Upper lobe of right lung (tissue), 1 donor: ENCODE measurements at places on chromosomes 7 and 10.

- DNase-seq = no peak
These were observed 6.1 kb downstream of the RBM20 start for GRCh38 chr10:110650265-110650668.

DNA sequence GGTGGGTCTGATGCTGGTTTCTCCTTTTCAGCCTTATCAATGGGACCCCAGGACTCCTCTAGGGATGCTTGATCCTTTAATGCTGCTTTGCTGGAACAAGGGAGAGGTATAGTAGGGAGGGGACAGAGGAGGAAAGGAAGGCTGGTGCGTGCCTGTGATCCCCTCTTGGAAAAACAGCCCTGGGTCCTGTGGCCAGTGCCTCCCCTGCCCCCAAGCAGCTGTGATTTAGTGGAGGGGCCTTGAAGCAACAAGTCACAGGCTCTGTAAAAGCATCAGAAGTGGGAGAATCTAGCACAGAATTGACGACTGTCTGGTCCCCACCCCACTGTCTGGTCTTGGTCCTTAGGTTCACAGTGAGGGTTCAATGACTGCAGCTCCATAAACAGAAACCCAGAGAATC, 237.7 kb downstream of the SKAP2 start:
- no peak for DNase-seq

DNA sequence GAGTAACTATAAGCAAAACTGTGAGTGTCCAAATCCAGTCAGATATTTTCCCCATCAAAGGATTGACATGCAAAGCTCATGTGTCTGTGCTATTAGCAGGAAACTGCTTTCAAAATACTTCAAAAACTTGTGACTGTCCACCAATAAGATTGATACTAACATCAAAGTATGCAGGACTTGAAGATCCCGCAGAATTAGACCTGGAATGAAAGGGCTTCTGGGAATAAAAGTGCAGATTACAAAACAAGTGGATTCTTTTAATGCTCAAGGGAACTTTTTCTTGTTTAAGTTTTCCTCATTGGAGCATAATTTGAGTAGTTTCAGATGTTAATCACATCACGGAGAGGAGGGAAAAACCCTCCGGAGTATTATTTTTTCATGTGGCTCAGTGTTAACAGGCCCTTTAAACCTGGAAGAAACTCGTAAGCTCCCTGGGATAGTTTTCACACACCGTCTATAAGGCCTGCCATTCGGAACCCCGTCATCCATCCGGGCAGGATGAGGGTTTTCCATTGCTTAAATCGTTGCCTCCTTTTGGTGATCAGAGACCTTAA, 33.9 kb upstream of the MKX start:
- no peak for DNase-seq

DNA sequence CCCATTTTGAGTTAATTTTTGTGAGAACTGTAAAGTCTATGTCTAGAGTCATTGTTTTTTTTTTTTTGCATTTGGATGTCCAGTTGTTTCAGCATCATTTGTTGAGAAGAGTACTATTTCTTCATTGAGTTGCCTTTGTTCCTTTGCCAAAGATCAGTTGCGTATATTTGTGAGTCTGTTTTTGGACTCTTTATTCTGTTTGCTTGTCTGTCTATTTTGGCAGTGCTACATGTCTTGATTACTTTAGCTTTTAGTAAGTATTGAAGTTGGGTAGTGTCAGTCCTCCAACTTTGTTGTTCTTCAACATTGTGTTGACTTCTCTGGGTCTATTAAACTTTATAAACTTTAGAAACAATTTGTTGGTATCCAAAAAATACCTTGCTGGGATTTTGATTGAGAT, 31.6 kb downstream of the CCDC7 start:
- DNase-seq = no peak
